NCI-H460 (cell line): ENCODE measurements at places on chromosomes 11 and 22. TPM values are rescaled to one million over a fixed set of nuclear protein-coding genes. Genes with fewer than 3 reads are reported as not detected.

DNA sequence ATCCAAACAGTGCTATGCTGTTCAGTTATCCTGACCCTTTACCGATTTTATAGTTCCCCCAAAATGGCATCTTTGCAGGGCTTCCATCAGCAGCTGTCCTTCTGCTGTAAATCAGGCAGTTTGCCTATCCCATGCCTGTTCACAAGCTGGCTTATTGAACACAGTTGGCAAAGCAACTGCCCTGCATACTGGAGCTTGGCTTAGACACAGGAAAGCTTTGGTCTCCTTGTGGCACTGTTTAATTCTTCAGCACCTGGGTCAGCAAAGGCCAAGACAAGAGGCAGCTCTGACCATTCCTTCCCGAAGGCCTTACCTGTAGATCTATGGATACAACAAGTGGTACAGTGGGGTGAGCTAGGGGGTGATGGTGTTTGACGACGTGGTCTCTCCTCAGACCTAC lies 32.2 kb downstream of the TSPAN18 start:
- no peak for DNase-seq

DNA sequence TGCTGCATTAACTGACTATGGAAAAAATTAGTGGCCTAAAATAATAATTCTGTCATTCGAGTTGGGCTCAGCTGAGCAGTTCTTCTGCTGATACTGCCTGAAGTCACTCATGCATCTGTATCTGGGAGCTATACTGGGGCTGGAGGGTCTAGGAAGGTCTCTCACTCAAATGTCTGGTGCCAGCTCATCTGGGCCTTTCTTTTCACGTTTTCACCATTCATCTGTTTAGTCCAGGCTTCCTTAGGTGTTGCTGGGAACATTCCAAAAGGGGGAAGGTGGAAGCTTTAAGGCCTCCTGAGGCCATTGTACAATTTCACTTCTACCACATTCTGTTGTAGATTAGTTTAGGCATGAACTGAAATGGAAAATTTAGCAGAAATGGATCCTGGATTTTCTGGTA lies 28.0 kb downstream of the YAP1 start:
- DNase-seq, result no peak

DNA sequence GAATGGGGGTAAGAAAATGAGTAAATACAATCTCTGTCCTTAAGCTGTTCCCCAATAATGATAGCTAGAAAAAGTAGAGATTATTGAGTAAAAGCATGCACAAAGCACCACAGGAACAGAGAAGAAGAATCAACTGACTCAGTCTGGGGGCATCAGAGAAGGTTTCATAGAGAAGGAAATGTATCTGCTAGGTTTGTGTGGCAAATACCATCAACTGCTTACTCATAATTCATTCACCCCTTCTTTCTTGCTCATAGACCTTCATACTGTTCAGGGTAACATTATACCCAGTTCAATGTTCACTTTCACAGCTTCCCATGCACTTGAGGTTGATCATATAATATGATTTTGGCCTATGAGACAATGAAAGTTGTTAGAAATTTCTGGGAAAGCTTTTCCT lies 85.2 kb upstream of the SCUBE2 start:
- DNase-seq, result no peak

GRCh38 chr11:59426361-59427067 lies at the start of gene OR5A2:
Gene OR5A2, minus strand, starts transcription at chr11:59426413. Its CDS starts 3,460 bp downstream, at chr11:59422953.
- no peak for DNase-seq

DNA sequence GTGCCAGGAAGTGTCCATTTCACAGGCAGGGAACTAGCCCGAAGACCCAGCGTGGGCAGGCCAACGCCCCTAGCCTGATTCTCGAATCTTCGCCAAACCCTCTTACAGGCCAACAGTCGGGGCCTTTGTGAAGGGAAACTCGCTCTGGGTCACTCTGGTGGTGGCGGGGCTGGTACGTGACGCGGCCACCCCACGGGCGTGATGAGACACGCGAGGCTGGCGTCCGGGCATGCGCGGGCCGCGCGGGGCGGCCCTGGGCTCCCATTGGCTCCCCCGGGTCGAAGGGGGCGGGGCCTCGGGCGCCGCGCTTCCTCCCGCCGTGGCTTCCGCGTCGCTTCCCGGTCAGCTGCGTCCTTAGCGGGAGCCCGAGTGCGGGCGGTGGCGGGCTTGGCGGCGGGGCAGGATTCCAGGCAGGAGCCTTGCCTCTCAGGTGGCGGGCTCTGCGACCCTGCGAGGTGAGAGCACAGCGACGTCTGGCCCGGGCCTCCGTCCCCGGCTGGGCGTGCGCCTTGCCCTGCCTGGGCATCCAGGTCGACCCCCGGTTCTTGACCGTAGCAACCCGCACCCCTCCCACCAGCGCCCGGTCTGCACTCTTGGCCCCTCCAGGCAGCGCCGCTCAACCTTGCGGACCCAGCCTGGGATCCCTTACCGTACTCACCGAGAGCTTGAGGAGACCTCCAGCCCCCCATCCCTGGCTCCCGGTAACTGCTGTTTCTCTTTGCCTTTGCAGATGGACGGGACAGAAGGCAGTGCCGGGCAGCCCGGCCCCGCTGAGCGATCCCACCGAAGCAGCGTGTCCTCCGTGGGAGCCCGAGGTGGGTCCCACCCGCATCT lies at the start of gene FRMD8:
Gene FRMD8 (plus strand): TSS at position 331 of the 834 bp plus-strand sequence. CDS start 400 bp downstream, at position 731.
- DNase-seq, result peak; percentile 60

DNA sequence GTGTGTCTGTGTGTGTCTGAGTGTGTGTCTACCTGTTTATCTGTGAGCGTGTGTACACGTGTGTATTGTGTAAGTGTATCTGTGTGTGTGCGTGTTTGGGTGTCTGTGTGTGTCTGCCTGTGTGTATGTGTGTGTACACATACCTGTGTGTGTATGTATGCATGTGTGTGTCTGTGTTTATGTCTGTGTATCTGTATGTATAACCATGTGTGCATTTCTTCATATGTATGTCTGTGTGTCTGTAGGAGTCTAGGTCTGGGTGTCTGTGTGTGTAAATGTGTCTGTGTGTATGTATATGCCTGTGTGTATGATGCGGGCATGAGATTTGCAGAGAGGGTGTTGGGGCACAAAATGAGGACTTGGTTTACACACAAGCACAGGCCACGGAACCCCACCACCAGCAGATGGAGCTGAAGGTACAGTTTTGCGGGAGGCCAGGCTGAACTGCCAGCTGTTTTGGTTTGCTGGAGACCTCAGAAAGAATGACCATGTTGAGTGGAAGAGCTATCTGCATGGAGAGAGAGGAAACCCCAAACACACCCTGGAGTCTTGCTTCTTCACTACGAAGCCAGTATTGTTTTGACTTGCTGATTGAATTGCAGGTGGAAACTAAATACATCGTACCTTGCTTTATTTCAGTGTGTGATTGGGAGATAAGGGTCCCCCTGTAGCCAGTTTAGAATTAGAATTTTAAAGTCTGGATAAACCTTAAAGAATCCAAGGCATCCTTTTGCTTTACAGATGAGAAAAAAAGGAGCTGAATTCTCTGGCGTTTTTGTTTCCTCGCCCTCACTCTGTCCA lies 497.2 kb downstream of the NTM start:
- DNase-seq, result peak; percentile 52

DNA sequence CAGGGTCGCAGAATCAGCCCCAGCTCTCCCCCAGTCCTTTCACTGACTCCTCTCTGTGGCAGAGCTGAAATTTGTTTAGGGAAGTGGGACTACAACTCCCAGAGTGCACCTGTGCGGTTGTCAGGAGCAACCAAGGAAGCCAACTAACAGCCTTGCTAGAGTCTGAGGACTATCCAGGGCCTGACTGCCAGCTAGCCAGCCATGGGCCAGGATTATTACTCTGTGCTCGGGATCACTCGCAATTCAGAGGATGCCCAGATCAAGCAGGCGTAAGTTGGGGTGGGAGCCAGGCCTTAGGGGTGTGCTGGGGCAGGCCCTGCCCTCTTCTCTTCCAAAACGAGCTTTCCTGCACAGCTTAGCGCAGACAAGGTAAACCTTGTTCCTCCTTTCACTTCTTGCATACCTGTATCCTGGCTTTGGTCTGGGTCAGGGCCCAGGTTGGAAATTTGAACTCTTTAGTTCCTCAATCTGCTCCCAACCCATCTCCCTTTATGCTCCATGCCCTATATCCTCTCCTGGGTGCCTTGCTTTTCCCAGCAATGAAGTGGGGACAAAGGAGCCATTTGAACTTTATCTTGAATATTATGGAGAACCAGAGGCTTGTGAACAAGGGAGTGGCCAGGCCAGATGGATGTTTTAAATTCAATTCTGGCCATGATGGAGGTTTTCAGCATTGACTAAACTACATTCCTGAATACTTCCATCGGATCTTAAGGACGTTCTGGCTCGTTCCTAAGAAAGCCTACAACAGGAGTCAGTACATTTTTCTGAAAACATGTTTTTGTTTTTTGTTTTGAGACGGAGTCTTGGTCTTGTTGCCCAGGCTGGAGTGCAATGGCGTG lies at the start of gene DNAJB13:
Gene DNAJB13 (plus strand): TSS at position 158 of the 842 bp plus-strand sequence. CDS start 44 bp downstream, at position 202.
- DNase-seq, result no peak

DNA sequence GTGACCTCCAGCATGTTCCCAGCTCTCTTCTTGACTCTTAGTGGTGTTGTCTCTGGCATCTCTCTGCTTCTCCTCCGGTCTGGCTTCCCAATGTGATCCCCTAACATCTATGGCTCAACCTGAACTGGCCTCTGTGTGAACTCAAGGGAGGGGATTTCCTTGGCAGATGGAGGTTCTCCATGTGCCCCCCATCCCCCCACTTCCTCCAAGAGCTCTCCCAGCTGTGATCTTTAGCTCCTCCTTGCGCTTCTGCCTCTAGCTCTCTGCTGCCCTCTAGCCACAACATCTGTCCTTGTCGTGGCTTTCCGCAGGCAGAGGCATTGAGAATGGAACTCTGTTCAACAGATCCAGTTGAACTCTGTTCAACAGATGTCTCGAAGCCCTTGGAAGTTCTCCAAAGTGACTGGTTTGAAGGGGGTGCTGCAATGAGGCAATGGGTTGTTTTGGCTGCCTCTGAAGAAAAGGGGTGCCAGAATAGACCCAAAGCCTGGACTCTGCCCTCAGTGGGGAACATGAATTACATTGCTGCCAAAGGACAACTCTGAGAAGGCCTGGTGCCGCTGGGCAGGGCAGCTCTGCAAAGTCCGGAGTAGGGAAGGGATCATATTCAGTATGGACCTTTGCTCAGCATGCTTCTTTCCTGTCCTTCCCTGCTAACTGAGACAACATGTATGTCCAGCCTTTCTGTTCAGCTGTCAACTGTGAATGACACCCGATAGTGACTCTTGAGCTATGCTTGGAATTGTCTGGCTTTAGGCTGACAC lies 61.9 kb downstream of the ADM start:
- DNase-seq, result peak; percentile 60

- no peak for DNase-seq
Measured at GRCh38 chr11:7527029-7527428, 13.2 kb downstream of the PPFIBP2 start.

DNA sequence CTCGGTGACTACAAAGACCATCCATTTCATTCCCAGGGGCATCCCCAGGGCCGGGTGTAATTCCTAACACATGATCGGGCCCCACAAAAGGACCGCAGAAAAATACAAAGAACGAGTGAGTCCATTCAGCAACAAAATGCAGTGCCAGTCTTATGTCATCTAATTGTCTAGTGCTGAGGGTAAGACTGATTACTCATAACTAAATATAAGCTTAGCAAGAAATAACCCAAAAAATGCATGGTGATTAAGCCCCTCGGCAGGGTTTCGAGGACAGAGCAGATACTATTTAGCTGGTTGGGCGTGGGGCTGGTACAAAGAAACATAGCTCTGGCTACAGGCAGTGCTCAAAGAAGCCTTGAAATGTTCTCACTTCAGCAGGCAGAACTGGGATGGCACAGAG lies 1078.9 kb downstream of the OPCML start:
- DNase-seq, result no peak

TMEM191C gene
- total RNA-seq, result 0.37 and 2.4 TPM in 2 replicates

RAD9A gene
- 4.2 and 5.9 TPM in 2 replicates for total RNA-seq

APOL5 gene
- total RNA-seq, result not detected in 2 replicates

IGSF9B gene
- total RNA-seq, result 0.37 and 0.55 TPM in 2 replicates

METTL15 gene
- total RNA-seq, result 20.6 and 26.8 TPM in 2 replicates

LRP4 gene
- 0.54 and 0.81 TPM in 2 replicates for total RNA-seq

ALDH3B1 gene
- total RNA-seq, result 60.8 and 64.5 TPM in 2 replicates
